ENCODE measurements at places on chromosomes 1 and 21.

DNA sequence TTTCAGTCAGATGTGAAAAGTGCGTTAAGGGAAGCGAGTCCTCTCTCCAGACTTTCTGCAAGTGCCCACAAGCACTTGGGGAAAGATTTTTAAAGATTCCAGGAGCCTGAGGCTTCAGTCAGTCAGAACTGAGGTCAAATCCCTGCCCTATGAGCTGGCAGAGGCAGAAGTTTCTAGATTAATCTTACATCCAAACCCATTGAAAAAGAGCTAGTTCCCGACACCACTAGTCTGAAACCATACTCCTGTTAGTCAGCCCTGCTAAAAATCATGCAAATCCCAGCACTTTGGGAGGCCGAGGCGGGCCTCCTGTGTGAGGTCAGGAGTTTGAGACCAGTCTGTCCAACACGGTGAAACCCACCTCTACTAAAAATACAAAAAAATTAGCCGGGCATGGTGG, 21.0 kb downstream of the RSPH1 start:
- DNase-seq, result no peak

- peak; percentile 14 for DNase-seq
Measured at GRCh38 chr1:119286587-119287181, 81.9 kb upstream of the HAO2 start.

DNA sequence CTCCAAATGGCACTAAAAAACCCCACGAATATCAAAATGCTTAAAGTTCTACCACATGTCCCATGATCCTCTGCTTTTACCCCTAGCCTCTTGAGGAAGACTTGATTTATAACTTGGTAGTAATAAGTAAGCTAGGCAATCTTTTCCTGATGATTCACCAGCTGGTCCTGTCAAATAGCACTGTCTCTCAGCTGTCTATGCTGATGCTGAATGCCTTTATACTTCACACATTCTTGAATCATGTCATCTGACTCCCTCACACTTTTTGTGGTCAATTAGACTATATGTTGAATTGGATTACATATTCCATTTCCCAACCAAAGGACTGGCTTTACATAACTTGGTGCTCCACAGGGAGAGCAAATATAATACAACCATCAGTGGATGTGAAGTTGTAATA, 16.6 kb downstream of the C21orf91 start:
- DNase-seq, result no peak

DNA sequence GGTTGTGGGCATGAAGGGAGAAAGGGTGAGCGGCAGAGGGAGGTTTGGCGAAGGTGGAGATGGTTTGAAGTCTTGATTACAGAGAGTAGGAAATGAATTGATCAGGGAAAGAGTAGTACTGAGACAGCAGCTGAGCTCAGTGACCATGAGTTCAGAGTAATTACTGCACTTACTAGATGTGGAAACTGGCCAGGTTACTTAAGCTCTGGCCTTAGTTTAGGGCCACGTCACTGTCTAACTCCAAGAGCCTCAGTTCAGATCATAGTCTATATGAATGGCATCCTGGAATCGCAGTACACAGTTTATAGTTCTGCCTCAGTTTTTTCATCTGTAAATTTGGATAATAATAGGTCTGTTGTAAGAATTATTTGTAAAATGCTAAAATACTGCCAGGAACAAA, 78.1 kb downstream of the KCTD3 start:
- DNase-seq, result no peak

DNA sequence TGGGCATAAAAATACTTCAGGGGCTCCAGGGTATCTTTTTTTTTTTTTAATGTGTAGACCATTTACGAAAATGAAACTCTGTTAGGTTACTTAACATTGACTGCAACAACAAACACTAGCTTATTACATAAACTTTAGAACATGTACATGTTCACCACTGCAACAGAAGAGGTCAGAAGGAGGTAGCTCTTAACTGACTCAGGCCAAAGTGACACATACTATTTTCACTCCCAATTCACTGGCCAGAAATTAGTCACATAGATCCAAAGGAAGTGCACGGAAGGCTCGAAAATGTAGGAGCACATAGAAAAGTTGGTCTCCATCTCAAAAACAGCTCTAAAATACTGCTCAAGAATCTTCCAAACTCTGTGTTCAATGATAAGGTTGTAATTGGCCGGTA, 107.2 kb downstream of the AKT3 start:
- DNase-seq, result no peak

GRCh38 chr1:111587509-111588174, 31.9 kb upstream of the RAP1A start:
- no peak for DNase-seq

- DNase-seq, result no peak
Measured at GRCh38 chr1:219790834-219791615, 137.3 kb downstream of the SLC30A10 start.

DNA sequence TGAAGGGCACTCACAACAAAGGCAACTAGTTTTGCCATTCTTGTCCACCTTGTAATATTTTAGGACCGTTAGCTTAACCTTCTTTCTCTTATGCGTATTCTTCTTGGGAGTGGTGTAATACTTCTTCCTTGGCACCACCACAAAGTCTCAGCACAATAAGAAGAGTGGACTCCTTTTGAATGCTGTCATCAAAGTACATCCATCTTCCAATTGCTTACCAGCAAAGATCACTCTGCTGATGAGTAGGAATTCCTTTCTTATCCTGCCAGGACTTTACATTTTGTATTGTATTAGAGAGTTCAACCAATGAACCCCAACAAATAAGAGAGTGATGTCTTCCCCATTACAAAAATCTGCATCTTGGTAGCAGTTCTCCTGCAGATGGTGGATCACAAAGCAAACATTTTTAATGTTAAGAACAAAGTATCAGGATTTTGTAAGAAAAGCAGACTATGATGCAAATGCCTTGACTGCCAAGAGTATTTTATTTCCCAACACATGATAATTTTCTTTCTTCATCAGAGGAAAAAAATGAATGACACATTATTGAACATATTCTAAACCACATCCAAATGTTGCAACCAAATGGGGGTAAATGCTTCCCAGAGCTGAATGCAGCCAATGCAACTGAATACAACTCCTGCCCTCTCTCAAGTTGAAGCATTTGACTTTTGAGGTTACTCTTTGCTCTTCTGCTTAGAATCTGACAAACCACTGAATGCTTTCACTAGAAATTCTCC, 5.1 kb upstream of the ARNT start:
- DNase-seq, result no peak

GRCh38 chr1:78958711-78959110, 47.8 kb downstream of the ADGRL4 start:
- no peak for DNase-seq

GRCh38 chr21:41367945-41368734, 6.3 kb downstream of the MX2 start:
- no peak for DNase-seq

GRCh38 chr1:197076585-197076984, 9.5 kb upstream of the F13B start:
- DNase-seq, result no peak

DNA sequence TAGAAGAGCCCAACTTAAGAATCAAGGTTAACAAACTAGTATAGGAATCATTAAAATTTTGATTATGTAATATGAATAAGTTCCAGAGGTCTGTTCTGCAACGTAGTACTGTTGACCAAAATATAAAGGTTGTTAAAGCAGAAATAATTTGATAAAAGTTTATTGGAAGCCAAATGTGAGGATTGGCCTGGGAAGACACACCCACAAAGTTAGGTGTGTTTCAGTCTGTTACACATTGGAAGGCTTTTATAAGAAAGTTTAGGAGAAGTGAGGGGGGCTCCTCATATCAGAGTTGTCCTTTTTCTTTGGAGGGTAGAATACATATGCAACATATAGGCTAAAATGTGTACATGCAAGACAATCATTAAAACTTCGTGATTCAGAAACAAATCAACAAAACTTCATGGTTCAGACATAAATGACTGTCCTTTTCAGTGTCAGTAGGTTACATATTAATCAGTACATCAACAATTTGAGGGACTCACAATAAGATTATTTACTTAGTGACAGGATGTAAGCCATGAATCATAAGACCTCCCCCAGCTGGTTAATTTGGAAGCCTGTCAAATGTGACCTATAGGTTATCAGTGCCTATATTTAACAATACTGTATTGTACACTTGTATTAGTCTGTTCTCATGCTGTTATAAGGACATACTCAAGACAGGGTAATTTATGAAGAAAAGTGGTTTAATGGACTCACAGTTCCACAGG, 245.0 kb upstream of the B3GALT2 start:
- no peak for DNase-seq

DNA sequence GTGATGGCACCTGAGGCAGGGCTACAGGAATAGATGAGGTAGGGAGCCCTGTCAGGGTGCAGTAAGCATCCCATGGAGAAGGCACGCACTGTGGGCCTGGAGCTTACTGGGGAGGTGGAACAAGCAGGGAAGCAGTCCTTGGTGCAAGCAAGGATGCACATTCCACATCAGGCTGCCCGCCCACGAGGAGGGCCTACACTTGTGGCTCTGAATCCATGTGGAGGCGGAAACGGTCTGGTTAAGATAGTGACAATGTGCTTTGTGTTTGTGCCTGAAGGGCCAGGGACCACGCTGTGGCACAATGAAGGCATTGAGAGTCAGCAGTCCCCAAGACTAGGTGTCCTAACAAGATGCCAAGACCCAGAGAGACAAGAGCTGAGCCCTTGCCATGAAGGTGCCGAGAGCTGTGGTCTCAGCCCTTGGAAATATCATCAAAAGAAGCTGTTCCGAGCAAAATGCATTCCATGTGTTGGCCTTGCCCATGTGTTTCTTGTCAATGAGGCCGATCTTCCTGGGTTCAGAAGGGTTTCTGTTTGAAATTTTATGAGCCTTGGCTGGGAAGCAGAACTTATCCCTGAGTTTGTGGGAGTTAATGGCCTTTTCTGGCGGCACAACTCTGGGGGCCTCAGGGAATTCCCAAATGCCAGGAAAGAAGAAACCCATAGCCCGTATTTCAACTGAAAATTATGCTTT, 111.9 kb downstream of the NGF start:
- no peak for DNase-seq

Measured in bone marrow (tissue), 2 donors.